ENCODE measurements at places on chromosomes 4 and X. TPM values are rescaled to one million over a fixed set of nuclear protein-coding genes. Genes with fewer than 3 reads are reported as not detected.

GRCh38 chr4:10082459-10083272, 33.9 kb downstream of the WDR1 start:
- DNase-seq, result no peak
- no peaks in the 10 kb centered on the region for H3K27me3 ChIP-seq
- no peak overlapping the region for H3K4me3 ChIP-seq

DNA sequence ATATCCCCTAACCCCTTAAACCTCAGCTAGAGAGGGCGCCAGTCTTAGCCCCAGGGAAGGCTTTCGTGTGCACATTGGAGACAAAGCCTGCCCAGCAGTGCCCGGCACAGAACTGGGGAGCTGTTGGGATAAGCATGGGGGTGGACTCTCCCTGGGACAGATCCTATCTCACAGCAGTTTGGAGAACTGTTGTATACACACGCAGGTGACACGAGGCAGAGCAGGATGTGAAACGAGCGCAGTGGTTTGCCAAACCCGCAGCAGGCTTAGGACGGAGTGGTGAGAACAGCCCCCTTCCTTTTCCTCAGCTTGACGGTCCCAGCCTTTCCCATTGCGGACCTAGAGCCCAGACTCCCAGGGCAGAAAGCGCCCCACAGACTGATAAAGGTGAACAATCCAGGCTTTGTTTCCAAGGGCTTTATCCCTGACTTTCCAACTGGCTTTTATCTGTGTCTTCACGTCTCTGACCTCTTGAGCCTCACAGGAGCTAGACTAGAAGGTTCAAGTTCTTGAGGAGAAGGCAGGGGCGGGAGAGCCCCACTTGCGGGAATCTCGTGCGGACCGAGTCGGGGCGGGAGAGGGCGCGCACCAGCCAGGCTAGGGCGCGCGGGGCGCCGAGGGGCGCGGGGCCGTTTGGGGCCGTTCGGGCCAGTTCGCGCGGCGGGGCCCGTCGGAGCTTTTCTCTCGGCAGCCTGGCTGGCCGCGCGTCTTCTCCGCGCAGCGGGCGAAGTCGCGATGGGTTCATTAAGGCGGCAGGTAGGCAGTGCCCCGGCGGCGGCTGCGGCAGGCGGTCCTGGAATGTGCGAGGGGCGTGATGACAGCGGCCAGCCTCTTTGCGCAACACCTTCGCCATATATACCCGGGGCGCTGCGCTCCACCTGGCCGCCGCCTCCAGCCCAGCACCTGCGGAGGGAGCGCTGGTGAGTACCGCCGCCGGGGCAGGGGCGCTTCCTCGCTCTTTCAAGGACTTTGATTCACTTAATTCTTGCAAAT, at the start of gene SLC34A2:
TSS of gene SLC34A2 (plus strand) at position 881 of the 993 bp plus-strand sequence. CDS start 6,650 bp downstream, outside the sequence.
- H3K4me1 ChIP-seq, result no peaks in the 10 kb centered on the region
- DNase-seq, result no peak
- H3K27ac ChIP-seq, result no peak within 1 kb of the TSS
- no peak within 1 kb of the TSS for H3K4me3 ChIP-seq

DNA sequence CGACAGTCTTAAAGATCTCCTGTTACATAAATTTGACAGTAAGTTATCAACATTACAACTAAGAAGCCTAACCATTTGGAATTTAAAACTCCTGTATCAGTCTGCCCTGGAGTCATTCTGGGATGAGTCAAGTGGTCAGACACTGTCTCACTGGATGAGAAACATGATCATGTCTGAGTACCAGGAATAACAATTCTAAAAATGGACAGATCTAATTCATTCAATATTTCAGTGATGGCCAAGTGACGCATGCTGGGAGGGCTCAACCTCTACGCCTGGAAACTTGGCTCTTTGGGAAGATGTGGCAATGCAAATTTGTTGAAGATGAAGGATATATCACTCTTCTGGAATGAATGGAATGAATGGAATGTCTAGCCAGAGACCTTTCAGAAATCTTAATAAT, 1427.2 kb downstream of the STIM2 start:
- no peak for DNase-seq
- H3K4me1 ChIP-seq, result no peaks in the 10 kb centered on the region
- H3K27me3 ChIP-seq, result no peaks in the 10 kb centered on the region
- H3K36me3 ChIP-seq, result no peaks in the 10 kb centered on the region

GRCh38 chr4:163913571-163913970, 419.1 kb downstream of the TMA16 start:
- H3K27ac ChIP-seq, result no peak overlapping the region
- DNase-seq, result no peak
- no peaks in the 10 kb centered on the region for H3K36me3 ChIP-seq
- no peaks in the 10 kb centered on the region for H3K27me3 ChIP-seq
- H3K4me3 ChIP-seq, result no peak overlapping the region

GRCh38 chr4:102285831-102286230, 59.5 kb downstream of the SLC39A8 start:
- no peaks in the 10 kb centered on the region for H3K4me1 ChIP-seq
- H3K27me3 ChIP-seq, result no peaks in the 10 kb centered on the region
- H3K36me3 ChIP-seq, result no peaks in the 10 kb centered on the region
- no peak overlapping the region for H3K4me3 ChIP-seq
- no peak for DNase-seq

GRCh38 chrX:21610168-21610567, 48.0 kb downstream of the KLHL34 start:
- no peaks in the 10 kb centered on the region for H3K36me3 ChIP-seq
- no peaks in the 10 kb centered on the region for H3K27me3 ChIP-seq
- DNase-seq, result no peak
- H3K4me3 ChIP-seq, result no peak overlapping the region
- H3K4me1 ChIP-seq, result no peaks in the 10 kb centered on the region

- no peak overlapping the region for H3K4me3 ChIP-seq
- no peaks in the 10 kb centered on the region for H3K27me3 ChIP-seq
- H3K36me3 ChIP-seq, result no peaks in the 10 kb centered on the region
Measured at GRCh38 chr4:35649011-35649410, 595.3 kb downstream of the ARAP2 start.

DNA sequence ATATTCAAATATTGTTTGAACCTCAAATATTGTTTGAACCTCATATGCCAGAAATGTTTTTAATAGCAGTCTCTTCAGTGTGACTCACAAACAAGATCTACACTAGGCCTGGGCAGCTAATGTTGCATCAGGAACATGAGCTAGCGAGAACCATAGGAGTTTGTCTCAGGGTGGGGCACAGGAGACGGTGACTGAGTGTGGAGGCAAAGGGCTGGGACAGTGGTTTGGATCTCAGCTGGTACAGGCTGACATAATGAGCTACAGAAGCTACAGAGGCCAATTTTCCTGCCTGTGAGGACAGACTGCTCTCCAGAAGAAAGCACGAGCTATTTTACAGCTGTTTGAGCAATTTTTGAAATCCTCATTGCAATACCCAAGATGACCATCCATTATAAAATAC, 224.7 kb downstream of the CENPC start:
- no peak for DNase-seq
- H3K27me3 ChIP-seq, result no peaks in the 10 kb centered on the region
- H3K36me3 ChIP-seq, result no peaks in the 10 kb centered on the region
- H3K27ac ChIP-seq, result no peak overlapping the region

GRCh38 chr4:58732973-58733372, 1622.8 kb upstream of the IGFBP7 start:
- H3K4me1 ChIP-seq, result no peaks in the 10 kb centered on the region
- H3K4me3 ChIP-seq, result no peak overlapping the region
- H3K27ac ChIP-seq, result no peak overlapping the region

- no peaks in the 10 kb centered on the region for H3K4me1 ChIP-seq
- H3K4me3 ChIP-seq, result no peak overlapping the region
- no peak for DNase-seq
- no peaks in the 10 kb centered on the region for H3K36me3 ChIP-seq
- no peaks in the 10 kb centered on the region for H3K27me3 ChIP-seq
- H3K27ac ChIP-seq, result no peak overlapping the region
Measured at GRCh38 chrX:99495453-99495852, 914.6 kb downstream of the PCDH19 start.

DNA sequence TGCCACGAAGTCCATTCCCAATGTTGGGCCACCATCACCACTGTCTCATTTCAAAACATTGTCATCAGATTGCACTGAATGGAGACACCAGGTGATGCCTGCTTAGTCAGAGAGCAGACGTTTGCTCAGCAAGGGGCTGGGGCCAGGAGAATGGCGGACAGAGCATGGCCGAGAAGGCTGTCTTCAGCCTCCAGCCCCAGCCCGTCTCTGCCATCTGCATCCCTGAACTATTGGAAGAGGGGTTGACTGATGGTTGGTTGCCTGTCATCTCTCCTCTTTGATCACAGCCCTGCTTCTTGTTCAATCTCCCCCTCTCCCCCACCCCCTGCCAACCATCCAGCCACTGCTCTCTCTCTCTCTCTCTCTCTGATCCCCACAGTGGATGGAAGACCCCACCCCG, 140.9 kb downstream of the SHOX start:
- no peaks in the 10 kb centered on the region for H3K27me3 ChIP-seq
- no peak for DNase-seq
- no peak overlapping the region for H3K4me3 ChIP-seq
- no peaks in the 10 kb centered on the region for H3K4me1 ChIP-seq

- no peaks in the 10 kb centered on the region for H3K36me3 ChIP-seq
- peaks cover 14% of the 10 kb centered on the region for H3K4me1 ChIP-seq
- no peak overlapping the region for H3K27ac ChIP-seq
- DNase-seq, result no peak
Measured at GRCh38 chr4:120919358-120919757, 3.2 kb downstream of the PRDM5 start.

GRCh38 chr4:106583567-106583966, 215.0 kb upstream of the GIMD1 start:
- H3K4me3 ChIP-seq, result no peak overlapping the region
- peaks cover 28% of the 10 kb centered on the region for H3K4me1 ChIP-seq

- H3K27ac ChIP-seq, result peak overlapping the region; percentile 31
- H3K27me3 ChIP-seq, result no peaks in the 10 kb centered on the region
- H3K4me3 ChIP-seq, result no peak overlapping the region
- no peak for DNase-seq
Measured at GRCh38 chr4:145130788-145131399, 32.8 kb downstream of the ABCE1 start.

PPBP gene
- total RNA-seq, result not detected

CTAG1B gene
- total RNA-seq, result not detected

CTAG2 gene
- not detected for total RNA-seq

VEGFC gene
- 20.4 TPM for total RNA-seq

TLL1 gene
- total RNA-seq, result 10.6 TPM

CUL4B gene
- 38.7 TPM for total RNA-seq

AVPR2 gene
- not detected for total RNA-seq

ABLIM2 gene
- 28.6 TPM for total RNA-seq

GAGE1 gene
- not detected for total RNA-seq

VCX gene
- not detected for total RNA-seq

LONRF3 gene
- 8.5 TPM for total RNA-seq
